Left lung (tissue), 14 donors: ENCODE measurements at places on chromosomes 1 and 21. TPM values are rescaled to one million over a fixed set of nuclear protein-coding genes. Genes with fewer than 3 reads are reported as not detected.

The SMYD3 gene
- 25.6 TPM for polyA plus RNA-seq

The ZNF362 gene
- polyA plus RNA-seq = 49.8 TPM

The CELA2B gene
- 0.66 TPM for polyA plus RNA-seq

The CD34 gene
- 126 TPM for polyA plus RNA-seq

The TNFAIP8L2 gene
- polyA plus RNA-seq = 3.2 TPM

The F13B gene
- not detected for polyA plus RNA-seq
